ENCODE measurements at places on chromosomes 6 and 20.

- DNase-seq, result no peak
These were observed at the start of gene GLP1R for GRCh38 chr6:39048481-39049399. Gene GLP1R, plus strand, starts transcription at chr6:39048781. Its CDS starts 60 bp downstream, at chr6:39048841.

- DNase-seq, result no peak
These were observed 159.5 kb downstream of the SOD2 start for GRCh38 chr6:159533568-159533967.

DNA sequence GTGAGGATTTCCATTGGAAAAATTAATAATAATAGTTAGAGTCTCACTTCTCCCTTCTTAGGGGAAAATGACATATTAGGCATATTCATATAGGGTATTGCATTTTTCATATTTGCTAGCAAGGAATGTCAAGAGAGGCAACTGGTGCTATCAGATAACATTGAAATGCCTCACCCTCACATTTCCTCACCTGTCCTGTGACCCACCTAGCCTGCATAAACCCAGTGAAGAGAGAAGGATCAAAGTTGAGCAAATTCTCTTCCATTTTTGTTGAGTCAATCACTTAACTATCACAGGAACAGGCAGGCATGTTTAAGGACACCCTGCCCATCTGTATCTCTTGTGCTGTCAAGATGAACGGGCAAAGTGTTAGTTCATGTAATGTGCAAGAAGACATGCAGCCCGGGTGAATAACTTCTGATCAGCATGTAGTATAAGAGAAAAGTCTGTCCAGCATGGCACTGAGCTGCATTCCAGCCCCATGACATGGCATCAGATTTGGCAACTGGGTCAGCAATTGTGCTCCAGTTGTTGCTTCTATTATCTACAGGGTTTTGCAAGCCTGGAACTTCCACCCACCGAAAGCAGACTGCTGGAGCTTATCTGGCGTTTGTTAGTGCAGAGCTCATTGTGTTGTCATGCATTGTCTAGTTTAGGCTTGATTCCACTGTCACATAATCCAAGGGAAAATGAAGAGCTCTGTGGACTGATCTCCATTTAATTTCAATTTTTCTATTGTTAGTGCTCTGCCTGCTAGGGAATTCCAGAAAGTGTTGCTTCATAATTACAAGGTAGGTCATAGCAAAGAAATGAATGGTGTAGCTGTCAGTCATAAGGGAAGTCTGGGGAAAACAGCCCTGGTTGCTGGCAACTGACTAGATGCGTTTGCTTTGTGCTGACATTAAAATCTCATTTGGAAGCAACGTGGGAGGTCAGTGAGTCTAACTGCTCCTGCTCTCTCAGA is 138.4 kb upstream of the TNFAIP3 start:
- DNase-seq, result no peak

GRCh38 chr6:166352923-166353322 is 10.6 kb upstream of the SFT2D1 start:
- no peak for DNase-seq

GRCh38 chr20:51419231-51419630 is 123.3 kb downstream of the NFATC2 start:
- no peak for DNase-seq

DNA sequence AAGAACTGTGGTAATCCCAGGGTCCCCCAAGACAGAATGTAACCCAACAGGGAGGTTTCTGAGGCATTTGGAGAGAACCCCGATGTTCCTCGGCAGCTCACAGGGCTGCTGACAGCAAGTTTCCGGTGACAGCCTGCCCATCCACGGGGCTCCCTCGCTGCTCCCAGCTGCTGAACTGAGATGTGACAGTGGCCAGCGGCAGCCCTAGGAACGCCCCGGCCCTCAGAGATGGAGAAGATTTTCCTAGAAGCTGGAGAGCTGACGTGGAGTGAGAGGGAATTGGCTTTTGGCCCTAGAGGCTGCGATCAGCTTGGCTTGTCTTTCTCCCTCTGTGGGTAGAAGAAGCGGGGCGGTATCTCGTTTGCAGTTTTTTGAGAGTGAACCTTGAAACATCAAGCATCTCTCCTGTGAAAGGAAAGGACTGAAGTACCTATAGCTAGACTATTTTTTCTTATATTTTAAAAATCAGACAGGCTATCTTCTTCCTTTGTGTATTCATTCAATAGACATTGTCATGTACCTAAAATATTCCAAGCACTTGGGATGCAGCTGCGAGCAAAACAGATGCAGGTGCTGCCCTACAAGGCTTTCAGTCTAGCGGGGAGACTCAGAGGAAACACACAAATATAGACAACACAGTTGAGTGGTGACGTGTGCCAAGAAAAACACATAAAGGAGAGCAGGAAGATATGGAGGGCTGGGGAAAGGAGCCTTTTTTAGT is 28.4 kb upstream of the NFATC2 start:
- DNase-seq, result no peak

DNA sequence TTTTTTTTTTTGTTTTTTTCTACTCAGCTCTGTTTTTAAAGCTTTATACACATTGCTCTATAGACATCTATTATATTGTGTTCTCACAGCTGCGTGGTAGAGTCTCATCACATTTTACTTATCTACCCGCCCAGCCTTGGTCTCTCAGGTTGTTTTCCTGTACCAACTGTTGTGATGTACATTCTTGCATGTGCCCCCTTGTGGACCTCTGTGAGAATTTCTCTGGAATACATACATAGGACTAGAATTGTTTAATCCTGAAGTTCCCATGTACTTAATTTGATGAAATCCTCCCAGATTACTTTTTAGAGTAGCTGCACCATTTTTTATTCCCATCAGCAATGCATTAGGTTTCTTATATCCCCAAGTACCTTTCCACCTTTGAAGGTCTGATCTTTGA is 40.4 kb upstream of the TINAG start:
- DNase-seq, result no peak

DNA sequence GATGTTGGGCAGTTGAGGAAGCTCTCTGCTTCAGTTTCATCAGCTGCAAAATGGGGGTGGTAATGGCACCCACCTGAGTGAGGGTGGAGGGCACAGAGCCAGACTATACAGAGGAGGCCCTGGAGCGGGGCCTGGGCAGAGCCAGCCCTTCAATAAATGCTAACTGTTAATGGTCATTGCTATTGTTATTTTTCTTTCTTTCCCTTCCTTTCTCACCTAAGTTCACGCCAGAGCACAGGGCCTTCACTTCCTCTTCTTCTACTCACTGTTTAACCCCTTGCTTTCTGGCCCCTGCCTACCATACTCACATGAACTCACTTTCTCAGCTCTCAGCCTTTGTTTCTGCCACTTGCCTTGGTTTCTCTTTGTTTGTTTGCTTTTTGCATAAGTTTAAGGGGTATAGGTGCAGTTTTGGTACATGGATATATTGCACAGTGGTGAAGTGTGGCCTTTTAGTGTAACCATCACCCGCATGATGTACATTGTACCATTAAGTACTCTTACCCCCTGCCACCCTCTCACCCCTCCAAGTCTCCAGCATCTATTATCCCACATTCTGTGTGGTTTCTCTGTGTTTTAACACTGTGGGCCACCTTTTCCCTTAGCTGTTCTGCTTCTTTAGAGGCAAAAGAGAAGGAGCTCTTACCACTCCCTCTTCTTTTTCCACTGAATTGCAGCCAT is 7.5 kb upstream of the RREB1 start:
- DNase-seq, result no peak

GRCh38 chr6:166911248-166911677 is 45.1 kb downstream of the RNASET2 start:
- no peak for DNase-seq

- no peak for DNase-seq
These were observed 26.1 kb upstream of the NHSL1 start for GRCh38 chr6:138525355-138525754.

GRCh38 chr6:42935322-42935721 is 6.0 kb downstream of the CNPY3 start:
- DNase-seq, result no peak

DNA sequence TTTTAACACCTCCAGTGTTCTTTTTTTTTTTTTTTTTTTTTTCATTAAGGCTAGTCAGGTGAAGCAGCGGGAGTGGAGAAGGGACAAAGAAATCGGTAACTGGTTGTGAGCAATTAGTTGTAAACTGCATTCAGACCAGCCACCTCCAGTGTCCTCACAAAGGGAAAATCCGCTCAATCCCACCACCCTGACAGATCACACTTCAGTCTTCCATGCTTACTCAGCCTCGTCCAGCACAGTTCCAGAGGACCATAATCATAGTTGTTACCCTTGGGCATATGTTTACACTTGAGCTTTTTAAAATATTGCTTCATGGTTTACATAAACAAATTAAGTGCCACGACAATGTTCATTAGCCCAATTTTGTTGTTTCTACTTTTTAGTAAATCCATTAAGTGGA is 10.2 kb downstream of the DYNLRB1 start:
- no peak for DNase-seq

DNA sequence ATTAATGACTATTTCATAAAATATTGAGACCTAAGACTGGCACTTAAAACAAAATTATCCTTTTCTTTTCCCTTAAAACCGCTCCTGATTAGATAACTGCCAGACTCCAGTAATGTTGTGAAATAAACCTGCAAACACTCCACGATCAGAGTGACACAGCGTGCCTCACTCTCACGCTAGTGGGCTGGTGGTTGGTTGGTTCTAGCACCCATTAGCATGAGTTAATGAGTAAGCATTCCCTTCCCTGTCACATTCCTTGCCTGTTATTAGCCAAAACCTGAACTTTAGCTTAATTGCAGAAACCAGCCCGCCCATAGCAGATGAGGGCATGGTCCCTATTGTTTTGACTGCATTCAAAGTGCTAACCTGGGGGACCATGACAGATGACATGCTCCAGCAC is 193.4 kb downstream of the CD83 start:
- no peak for DNase-seq

DNA sequence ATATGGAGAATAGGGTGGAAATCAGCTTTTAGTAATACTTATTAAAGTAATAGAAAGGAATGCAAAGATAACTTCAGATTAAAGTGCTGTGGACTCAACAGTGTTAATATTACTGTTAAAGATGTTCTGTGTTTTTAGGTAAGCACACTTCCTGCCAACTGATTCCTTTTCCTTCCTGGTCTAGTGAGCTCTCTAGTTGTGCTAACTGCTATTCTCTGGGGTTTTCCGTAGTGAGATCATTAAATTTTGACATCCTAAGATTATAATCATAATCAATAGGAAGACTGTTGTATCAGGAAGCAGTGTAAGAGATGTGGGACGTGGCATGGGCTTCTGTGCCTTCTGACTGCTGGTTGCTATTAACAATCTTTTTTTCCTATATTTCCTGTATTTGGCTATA is 1.2 kb upstream of the TMEM217 start:
- no peak for DNase-seq

- no peak for DNase-seq
These were observed 79.4 kb downstream of the HMGCLL1 start for GRCh38 chr6:55499591-55499990.

- no peak for DNase-seq
These were observed 18.0 kb downstream of the CDYL start for GRCh38 chr6:4794140-4794707.

- no peak for DNase-seq
These were observed 2.9 kb upstream of the PRSS35 start for GRCh38 chr6:83509441-83509840.

GRCh38 chr6:75202676-75203131 is 3.1 kb downstream of the COL12A1 start:
- no peak for DNase-seq

DNA sequence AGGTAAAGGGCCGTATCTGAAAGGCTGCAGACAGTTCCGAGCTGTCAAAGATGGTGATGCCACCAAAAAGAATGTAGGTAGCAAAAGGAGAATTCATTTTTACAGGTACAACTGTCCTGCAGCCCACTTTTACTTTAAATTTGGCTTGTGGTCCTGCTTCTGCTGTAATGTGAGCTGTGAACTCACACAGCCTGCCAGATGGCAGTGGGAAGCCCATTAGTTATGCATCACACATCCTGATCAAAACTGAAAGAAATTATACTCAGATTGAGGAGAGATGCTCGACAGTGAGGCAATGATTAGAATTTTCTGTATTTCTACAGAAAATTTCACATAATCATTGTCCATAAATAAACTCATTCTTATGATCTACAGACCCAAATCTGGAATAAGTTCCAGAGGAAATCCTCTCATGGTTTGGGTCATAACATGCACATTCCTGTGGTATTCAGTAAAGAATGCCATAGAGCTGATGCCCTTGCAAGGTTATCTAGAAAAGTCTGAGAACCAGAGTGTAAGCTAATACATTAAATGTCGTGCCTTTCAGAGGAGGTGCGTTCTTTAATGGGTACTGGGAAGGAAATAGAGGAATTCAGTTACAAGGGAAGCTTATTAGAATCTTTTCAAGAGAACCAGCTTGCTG is 23.9 kb upstream of the E2F3 start:
- DNase-seq, result no peak

DNA sequence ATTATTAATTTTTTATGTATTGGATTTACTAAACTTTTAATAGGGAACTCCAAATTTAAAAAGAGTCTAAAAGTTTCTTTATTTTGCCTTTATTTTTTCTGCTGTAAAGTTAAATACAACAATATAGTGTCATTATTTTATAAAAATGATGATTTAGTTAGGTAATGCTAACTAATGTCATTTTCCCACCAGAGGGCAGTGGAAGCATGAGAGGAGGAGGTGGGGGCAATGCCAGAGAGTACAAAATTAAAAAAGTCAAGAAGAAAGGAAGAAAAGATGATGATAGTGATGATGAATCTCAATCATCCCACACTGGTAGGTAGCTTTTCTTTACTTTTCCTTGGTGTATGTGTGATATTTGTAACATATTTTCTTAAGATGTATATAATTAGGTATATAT is 20.2 kb upstream of the FHL5 start:
- no peak for DNase-seq

DNA sequence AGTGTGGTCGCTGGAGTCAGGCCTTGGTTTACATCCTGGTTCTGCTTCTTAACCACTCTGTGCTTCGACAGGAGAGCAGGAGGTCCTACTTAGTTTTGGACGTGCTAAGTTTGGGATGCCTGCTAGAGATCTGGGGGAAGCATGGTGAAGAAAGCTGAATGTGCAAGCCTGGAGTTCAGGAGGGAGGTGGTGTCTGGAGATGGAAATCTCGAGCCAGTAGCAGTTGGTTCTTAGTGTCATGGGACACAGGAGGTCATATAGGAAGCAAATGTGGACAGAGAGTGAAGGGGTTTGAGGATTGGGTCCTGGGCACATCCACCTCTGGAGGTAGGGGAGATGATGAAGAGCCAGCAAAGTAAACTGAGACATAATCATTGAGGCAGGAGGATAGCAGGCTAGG is 131.4 kb downstream of the SYCP2 start:
- no peak for DNase-seq

GRCh38 chr6:128168244-128168643 is 267.4 kb upstream of the THEMIS start:
- no peak for DNase-seq

GRCh38 chr20:11917663-11918062 is at the start of gene BTBD3:
Gene BTBD3, plus strand, starts transcription at chr20:11917893. Its CDS starts 383 bp downstream, at chr20:11918276.
- no peak for DNase-seq

- no peak for DNase-seq
These were observed 121.7 kb upstream of the PTPRK start for GRCh38 chr6:128642132-128642531.

GRCh38 chr6:2895072-2895471 is 8.0 kb downstream of the SERPINB9 start:
- no peak for DNase-seq

- no peak for DNase-seq
These were observed 43.8 kb upstream of the AFDN start for GRCh38 chr6:167782698-167783517.

GRCh38 chr6:148516217-148516616 is 173.6 kb downstream of the SASH1 start:
- no peak for DNase-seq
